Ureter (tissue), 1 donor: ENCODE measurements at places on chromosomes 3 and 15. TPM values are rescaled to one million over a fixed set of nuclear protein-coding genes. Genes with fewer than 3 reads are reported as not detected.

- no peak for DNase-seq
Measured at GRCh38 chr3:155782390-155782953, 23.6 kb downstream of the C3orf33 start.

- no peak for DNase-seq
Measured at GRCh38 chr3:54736459-54736858, 191.4 kb downstream of the LRTM1 start.

DNA sequence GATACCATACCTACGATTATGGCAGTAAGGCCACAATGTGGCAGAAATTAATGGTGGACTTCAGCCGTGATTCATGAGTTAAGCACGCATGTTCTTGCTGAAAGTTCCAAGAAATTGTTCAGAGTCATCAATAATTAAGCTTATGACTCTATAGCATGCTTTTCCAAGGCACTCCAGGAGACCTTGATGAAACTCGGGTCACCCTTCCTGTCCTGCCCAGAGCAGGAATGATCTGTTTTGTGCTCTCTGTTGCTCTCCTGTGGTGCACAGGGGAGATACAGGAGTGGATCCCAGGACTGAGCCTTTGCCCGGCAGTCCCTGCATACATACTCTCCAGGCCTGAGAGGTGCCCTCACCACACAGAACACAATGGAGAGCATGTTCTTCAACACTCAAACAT is 141.6 kb upstream of the SLC2A2 start:
- no peak for DNase-seq

DNA sequence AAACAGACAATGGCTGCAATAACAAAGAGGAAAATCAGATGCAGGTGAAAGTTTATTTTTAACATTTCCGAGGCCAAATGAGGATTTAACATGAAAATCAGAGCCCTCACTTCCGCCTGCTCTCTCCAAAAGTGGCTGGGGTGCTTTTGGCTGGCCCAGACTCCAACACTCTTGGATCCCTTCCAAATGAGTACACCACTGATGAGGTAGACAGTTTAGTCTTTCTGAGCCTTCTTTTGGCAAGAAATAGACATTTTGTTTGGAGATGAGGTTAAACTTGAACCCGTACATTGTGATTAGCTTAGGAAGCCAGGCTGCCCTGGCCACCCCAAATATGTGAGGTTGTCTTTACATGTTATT is 51.0 kb upstream of the TRA2B start:
- DNase-seq = no peak

GRCh38 chr3:17195856-17196604 is 311.3 kb downstream of the PLCL2 start:
- DNase-seq = no peak

DNA sequence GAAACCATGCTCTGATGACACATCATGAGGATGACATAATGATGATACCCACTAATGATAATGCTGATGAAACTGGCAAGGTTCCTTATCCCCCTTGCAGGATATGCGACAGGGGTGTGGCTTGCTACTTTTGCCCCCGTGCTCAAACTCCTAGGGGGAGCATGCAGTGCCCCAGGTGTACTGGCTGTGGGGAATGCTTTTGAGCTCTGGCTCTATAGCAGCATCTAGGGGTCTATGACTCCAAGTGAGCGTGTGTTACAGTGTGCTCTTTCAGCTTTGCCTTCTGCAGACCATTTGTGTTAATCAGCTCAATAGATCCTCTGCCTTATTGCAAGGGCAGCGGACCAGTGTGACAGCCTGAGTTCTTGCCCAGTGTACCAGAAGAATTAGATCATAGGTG is 1239.5 kb downstream of the SI start:
- no peak for DNase-seq

DNA sequence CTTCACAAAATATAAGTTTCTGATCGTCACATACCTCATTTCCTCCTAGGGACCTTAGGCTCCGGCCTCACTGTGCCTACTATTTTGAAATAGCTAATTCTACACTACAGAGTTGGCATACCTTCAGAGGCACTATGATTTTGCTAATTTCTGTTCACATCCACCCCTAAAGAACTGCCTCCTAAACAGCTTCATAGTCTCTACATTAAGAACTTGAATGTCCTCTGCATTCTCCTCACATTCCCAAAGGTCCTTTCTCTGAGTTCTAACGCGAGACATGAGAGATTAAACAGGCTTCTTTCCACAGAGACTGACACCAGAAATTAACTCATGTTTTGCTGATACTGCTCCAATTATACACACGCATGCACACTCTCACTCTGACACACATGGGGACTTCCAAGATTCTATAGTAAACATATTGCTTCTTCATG is 75.5 kb downstream of the DLG1 start:
- no peak for DNase-seq

- DNase-seq = no peak
Measured at GRCh38 chr3:133773732-133774131, 27.5 kb downstream of the TF start.

- no peak for DNase-seq
Measured at GRCh38 chr3:18609187-18609586, 184.0 kb upstream of the SATB1 start.

DNA sequence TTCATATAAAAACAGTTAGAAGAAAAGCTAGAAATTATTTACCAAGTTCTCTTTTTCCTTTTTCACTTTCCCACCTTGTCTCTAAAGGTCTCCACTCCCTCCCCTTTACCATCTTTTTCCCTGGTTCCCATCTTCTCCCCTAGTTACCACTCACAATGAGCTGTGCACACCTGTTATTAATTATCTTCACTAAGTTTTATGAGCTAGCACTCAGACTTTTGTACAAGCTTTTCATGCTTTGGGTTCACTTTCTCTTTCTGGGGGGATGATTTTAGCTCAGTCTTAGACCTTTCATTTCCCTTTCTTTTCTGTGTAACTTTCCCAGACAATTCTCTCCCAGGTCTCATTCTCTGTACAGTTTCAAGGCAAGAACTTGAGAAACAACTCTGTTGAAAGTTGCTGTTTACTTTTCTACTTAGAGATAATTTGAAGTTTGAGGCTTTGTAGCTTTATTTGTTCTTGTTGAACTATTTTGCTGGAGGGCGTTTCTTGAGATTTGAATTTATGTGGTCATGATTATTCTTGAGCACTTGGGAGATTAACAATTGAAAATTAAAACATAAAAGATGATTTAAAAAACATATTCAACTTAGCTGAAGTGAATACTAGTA is 24.0 kb upstream of the AADAC start:
- no peak for DNase-seq

DNA sequence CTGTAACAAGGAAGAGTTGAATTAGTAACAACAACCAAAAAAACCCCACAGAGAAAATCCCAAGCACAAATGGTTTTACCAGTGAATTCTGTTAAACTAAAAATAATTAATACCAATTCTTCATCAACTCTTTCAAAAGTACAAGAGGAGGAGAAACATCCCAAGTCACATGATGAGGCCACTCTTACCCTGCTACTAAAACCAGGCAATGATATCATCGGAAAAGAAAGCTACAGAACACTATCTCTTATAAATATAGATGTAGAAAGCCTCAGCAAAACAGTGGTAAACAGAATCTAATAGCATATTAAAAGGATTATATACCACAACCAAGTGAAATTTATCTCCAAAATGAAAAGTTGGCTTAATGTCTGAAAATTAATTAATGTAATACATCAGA is 168.1 kb upstream of the SLCO3A1 start:
- no peak for DNase-seq

- DNase-seq = no peak
Measured at GRCh38 chr3:176697284-176697889, 499.9 kb downstream of the TBL1XR1 start.

- DNase-seq = no peak
Measured at GRCh38 chr3:168414149-168414548, 318.4 kb upstream of the GOLIM4 start.

Gene MOBP
- not detected for total RNA-seq

Gene MKRN2OS
- 2.3 TPM for total RNA-seq

Gene RTF1
- 33.2 TPM for total RNA-seq

Gene ADAMTS17
- 10.6 TPM for total RNA-seq

Gene KCTD6
- 11.4 TPM for total RNA-seq

Gene DPPA4
- total RNA-seq = 0.55 TPM

Gene PCOLCE2
- total RNA-seq = 14.3 TPM

Gene ZXDC
- 56.5 TPM for total RNA-seq

Gene THBS1
- total RNA-seq = 154 TPM

Gene XCR1
- 0.70 TPM for total RNA-seq

Gene GOLGA6B
- total RNA-seq = 0.36 TPM

Gene ARID3B
- 5.6 TPM for total RNA-seq
